ENCODE measurements at places on chromosomes 11 and 22. TPM values are rescaled to one million over a fixed set of nuclear protein-coding genes. Genes with fewer than 3 reads are reported as not detected.

The NR1H3 gene
- polyA plus RNA-seq: 43.0 TPM

The TMEM45B gene
- 21.5 TPM for polyA plus RNA-seq

The MTFP1 gene
- polyA plus RNA-seq: 7.8 TPM

The RCOR2 gene
- polyA plus RNA-seq: 12.2 TPM

The LGALS12 gene
- not detected for polyA plus RNA-seq

Data from left kidney (tissue), 8 donors.